ENCODE measurements at places on chromosomes 6 and 20. TPM values are rescaled to one million over a fixed set of nuclear protein-coding genes. Genes with fewer than 3 reads are reported as not detected.

DNA sequence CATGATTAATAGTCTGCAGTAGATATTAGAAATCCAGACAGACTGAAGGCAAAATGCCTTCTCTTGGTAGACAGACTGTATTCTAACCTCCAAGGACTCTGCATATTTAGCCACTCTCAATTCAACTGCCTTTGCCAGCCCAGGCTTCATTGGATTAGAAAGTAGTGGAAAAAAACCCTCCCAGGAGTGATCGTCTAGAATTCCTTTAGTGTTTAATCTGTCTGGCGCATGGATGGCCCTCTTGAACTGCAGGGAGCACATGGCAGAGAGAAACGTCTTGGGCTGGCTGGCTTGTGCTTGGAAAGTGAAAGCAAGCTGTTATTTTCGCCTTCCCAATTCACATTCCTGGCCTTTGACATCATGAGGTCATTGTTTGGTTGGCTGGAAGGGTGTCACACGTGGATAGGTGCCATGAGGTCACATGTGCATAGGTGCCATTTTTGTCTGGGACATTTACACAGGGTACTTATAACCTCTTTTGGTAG, 30.9 kb upstream of the NEDD9 start:
- no peak for DNase-seq

- DNase-seq: no peak
Observed at GRCh38 chr6:107695061-107695720, 128.9 kb downstream of the SCML4 start.

DNA sequence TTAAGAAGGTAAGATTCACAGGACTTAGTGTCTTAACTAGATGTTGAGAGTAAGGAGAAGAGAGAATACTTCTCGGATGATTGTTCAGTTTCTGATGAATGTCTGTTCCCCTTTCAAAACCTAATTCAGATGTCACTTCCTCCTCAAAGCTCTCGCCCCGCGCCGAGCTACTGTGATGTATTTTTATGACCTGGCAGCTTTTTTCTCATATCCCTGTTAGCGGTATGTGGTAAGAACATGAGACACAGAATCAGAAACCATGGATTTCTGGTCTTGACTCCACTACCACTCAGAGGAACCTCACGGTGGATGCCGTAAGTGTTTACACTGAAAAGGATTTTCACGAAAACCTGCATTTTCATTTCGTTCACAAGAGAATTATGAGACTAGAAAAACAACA, 48.4 kb downstream of the CEP43 start:
- no peak for DNase-seq

GRCh38 chr6:80165143-80165542, 58.7 kb downstream of the BCKDHB start:
- no peak for DNase-seq

DNA sequence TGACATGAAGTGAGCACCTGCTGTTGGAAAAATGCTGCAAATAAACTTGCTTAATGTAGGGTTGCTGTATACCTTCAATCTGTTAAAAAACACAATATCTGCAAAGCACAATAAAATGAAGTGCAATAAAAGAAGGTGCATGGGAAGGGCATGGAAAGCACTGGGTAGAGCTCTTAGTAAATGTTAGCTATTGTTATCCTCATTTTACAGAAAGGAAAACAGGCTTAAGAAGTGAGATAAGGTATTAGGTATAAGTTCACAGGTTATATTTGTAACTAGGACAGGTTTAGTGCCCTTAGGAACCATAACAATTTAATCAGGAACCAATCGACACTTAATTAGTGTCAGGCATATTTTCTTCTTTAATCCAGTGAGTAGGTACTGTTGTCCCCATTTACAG, 36.7 kb downstream of the SLC22A2 start:
- no peak for DNase-seq

- DNase-seq: no peak
Observed at GRCh38 chr6:164184410-164184809, 769.9 kb downstream of the QKI start.

Gene PRDM13
- not detected for total RNA-seq

DNA sequence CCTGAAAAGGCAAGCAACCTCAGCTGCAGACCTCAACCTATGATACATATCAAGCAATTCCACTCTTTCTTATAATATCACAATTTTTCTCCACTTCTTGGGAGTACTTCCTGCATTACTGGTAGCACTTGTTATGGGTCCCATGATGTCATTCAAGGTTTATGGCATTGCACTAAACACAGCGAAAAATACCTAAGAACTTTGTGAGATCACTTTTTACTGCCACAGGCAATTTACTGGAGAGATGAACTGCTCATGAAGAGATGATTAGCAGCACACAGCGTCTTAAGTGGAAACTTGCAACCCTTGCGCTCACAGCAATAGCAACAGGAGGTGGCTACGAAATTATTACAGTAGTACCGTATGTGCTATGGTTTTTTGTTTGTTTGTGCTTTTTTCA, 19.3 kb upstream of the RIMS4 start:
- no peak for DNase-seq

Gene PXMP4
- total RNA-seq: 10.7 TPM

DNA sequence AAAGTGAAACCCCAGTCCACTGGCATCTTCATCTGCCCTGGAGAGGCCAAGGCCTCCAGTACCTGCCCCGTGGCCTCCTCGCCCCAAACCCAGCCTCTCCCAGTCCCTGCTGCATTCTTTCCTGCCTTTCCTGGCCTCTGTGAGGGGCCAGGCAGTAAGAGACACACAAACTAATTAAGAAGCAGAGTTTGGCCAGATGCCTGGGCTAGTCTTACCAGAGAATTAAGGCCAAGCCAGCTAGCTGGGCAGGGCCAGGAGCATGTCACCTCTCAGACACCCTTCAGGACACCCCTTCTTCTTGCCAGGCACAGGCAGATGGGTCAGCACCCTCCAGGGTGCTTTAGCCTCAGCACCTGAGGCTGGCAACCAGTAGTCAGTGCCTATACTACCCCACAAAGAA, 2.4 kb downstream of the MDGA1 start:
- no peak for DNase-seq

DNA sequence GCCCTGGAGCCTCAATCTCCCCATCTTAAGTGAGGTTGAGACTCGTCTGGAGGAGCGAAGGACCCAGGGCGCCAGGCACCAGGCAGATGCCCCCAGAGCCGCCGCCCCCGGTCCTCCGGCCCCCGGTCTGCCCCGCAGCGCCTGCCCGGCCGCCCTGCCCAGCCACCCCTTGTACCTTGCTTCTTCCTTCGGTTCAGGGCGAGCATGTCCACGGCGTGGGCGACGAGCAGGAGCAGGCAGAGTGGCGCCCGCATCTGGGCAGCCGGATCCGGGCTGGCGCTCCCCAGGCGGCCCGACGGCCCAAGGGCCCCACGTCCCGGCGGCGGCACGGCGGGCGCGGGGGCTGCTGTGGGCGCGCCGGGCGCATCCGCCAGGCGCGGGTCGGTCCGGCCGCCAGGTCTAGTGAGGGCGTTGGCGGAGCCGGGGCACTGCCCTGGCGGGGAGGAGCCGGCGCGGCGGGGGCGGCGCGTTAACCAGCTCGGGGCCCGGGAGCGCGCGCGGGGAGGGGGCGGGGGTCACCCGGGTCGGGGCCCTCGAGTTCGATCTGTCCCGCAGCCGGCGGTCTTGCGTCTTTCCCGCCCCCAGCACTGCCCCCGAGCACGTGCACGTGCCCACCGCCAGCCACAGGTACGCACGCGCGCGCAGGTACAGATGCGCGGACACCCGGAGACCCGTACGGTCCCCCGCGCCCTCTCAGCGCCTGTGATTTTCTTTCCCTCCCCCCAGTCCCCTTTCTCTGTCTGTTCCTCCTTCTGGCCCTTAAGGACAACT, at the start of gene RSPO4:
TSS of gene RSPO4 (minus strand) at position 401 of the 771 bp plus-strand sequence. CDS start at position 254, 147 bp downstream.
- DNase-seq: no peak

GRCh38 chr6:150004101-150004782, 21.1 kb downstream of the RAET1L start:
- peak; percentile 55 for DNase-seq

DNA sequence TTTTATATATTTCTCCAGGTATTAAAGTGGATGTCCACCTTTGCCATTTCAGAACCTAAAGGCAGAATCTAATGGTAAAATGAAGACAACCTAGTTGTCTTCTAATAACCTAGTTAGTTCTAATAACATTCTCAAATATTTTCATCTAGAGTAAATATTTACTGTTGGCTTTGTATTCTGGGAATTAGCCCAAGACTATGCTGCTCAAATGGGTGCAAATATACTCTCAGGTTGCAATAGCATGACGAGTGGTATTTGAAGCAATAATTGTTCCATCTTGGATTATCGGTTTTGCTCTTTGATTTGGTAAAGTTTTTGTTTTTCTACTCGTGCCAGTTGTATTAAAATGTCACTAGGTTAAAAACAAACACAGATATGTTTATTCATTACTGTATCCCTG, 21.0 kb upstream of the RSPH4A start:
- DNase-seq: no peak

GRCh38 chr6:17816921-17817611, 110.3 kb upstream of the NUP153 start:
- no peak for DNase-seq

Gene AVP
- not detected for total RNA-seq

DNA sequence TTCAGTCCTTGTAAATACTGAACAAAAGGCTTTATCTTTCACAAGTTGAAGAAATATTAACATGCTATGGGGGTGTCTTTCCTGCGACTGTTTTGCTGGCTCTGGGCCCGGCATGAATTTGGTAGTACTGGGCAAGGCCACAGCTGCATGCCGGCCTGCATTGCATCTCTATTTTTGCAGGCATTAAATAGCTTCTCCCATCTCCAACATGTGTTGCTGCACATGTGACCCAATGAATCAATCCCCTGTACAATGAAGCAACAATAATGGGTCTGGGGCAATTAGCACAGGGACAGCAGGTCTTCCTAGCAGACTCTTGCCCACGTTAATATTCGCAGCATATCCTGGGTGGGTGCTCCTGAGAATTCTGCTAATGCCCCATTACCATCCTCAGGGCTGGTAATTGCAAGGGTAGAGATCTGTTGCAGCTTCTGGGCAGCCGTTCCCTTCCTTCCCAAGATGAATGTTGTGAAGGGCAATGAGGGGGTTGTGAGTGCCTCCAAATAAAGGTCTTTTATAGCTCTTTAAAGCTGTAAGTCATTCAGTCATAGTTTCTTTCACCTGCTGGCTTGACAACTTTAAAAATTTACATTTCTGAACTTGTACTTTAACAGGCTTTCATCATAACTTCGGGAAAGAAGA, 24.3 kb upstream of the CDYL start:
- DNase-seq: no peak

DNA sequence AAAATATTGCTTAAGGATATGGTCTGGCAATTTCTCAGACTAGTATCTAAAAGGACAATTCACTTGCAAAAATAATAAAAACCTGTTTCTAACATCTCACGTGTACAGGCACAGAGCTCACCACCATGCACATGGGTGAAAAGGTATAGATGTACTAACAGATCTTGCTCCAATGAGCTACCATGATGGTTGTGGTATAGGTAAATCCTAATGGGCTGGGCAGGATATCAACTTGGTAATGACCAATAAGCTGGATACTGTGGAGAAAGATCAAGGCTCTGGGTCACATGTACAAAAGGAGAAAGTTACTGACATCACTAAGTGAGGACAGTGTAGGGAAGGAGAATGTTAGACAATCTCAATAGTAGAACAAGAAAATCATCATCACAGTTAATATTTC, 111.0 kb upstream of the NUP153 start:
- DNase-seq: no peak

DNA sequence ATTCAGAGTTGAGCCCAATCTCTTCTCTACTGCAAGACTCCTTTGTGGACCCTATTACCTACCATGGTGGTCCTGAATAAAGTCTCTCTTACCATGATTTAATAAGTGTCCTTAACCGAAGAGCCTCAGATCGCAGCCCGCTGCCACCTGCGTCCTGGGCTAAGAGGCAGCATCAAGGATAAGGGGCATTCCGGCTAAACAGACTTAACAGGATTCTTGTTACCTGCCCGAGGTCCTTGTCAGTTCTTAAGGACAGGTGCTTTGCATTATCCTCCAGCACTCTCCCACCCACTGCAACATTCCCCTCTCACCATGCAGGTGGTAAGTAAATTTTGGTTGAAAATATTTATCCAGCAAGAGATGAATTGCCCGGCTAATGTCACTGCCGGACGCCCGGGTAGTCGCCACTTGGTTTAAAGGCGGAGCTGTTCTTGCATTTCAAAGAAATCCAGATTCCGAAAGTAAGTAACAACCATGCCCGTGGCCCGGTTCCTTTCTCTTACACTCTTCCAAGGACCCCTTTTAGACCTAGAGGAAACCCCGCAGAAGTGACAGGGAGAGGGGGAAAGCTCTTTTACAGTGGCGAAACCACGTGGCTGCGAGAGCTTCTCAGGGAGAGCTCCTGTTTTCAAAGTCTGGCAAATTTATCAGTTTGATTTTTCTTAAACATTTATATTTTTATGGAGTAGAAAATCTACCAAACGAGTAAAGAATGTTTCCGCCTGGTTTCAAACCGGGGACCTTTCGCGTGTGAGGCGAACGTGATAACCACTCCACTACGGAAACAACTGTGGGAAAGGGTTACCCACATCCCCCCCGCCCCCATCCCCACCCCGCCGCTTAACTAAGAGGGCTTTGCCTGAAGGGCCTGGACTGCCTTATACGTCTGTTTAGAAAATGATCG, 41.9 kb upstream of the PRSS16 start:
- no peak for DNase-seq

Gene CRISP2
- not detected for total RNA-seq

GRCh38 chr20:63246490-63247288, 7.6 kb downstream of the NKAIN4 start:
- no peak for DNase-seq

DNA sequence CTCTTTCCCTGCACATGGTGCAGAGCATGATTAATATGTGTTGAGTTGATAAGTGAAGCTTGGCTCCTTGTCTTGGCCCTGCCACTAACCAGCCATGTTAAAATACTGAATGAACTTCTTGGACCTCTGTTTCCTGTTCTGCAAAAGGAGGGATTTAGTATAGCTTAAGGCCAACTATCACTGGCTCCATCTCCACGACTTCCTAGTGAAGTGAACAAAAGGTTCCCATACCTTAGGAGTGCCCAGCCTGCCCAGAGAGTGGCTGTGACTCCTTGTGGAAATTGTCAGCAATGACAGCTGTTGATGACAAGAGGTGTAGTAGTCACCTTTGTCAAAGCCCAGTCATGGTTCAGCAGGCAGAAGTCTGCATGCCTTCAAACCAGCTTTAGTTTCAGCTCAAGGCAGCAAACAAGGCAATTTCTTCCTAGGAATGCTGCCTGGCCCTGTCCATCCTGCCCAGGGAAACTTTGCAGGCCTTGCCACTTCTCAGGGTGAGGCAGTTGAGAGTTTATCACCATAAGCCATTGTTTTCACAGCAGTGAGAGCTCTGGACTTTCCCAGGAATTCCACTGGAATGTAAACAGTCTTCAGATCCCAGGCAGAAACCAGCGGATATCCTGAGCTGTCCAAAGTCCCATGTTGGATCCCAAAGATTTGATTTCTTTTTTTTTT, 169.7 kb upstream of the TNFAIP3 start:
- no peak for DNase-seq

Data from naive thymus-derived CD8-positive, alpha-beta T cell (primary cell).